Osteoblast (primary cell): ENCODE measurements at places on chromosomes 4 and X. TPM values are rescaled to one million over a fixed set of nuclear protein-coding genes. Genes with fewer than 3 reads are reported as not detected.

GRCh38 chr4:158067646-158068045 lies 105.2 kb downstream of the GASK1B start:
- DNase-seq = no peak

DNA sequence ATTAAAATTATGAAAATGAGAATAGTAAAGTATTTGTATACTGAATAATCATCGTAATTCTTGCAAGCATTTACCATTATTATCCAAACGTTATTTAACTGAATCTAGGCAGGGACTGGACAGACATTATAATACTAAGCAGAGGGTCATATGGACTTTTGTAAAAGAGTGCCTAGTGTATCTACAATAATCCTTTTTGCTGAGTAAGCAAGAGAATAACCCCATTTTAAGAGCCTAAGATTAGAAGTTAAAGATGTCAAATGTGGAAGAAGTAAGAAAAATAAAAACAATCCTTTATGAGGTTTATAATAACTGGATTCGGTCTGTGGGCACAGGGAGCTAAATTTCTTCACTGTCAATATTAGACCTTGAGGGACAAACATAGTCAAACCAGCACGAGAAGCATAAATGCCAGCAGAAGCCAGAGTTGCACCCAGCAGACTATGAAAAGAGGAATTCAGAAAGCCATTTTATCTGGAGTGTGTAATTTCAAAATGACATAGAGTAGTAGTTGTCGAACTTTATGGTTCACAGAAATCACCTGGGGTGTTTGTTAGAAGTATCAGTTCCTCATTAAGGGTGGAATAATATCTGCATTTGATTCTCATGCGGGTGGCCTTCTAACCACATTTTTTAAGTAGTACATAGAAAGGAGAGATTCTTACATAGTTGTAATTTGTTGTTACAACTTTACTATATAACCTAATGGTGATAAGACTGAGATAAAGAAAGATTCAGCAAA lies 39.7 kb upstream of the DCLK2 start:
- no peak for DNase-seq

DNA sequence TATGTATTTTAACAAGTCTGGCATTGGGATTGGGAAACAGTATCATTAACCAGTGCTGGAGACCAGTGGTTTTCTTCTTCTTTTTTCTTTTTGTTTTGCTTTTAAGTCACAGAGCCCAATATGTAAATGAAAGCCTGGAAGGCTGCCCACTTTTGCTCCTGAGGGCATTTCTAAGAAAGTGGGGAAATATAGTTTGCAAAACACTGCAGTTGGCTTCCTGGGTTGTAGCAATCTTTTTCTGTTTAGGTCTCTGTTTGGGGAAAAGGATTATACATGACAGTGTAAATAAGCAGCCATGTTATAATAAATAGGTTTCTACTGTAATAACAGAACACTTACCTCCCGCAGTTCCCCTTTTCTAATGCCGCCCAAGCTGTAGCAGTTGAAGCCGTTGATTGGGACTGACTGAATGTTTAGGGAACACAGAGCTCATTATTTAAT lies 105.5 kb downstream of the TMEM164 start:
- no peak for DNase-seq

DNA sequence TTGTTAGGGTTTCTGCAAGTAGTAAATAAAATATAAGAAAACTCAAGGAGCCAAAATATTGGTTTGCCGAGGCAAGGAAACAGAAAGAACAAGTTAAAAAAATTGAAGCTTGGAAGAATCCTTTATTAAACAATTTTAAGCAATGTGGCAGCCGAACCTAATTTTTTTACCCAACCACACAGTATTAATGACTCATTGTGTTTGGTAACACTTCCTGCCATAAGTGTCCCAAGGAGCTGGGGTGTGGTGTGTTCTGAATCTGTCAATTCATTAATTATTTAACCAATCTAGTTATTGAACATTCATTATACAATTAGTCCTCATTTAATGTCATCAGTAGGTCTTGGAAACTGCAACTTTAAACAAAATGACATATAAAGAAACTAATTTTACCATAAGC lies 19.3 kb upstream of the CPE start:
- DNase-seq = peak; percentile 9

Gene PDGFRA
- 316 and 373 TPM in 2 replicates for total RNA-seq

GRCh38 chrX:19931146-19931545 lies 43.7 kb upstream of the SH3KBP1 start:
- no peak for DNase-seq

DNA sequence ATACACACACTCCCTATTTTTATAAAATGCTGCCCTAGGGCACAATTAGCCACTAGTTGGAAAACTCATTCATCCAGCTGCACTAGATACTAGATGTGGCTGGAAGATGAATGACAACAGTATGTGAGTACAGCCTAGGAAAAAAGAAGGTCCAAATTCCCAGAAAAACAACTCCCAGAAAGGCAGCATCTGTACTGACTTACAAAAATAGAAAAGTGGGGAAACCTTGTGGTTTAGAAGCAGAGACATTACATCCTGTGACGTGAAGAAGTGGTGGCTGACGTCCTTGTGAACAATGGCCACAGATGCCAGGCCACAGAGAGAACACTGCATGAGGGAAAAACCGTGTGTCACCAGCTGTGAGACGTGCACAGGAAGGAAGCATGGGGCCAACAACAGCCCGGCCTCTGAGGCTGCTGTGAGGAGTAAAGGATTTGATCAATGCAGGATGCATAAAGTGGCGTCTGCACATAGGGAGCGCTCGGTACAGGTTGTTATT lies 81.2 kb downstream of the SPRY1 start:
- no peak for DNase-seq

DNA sequence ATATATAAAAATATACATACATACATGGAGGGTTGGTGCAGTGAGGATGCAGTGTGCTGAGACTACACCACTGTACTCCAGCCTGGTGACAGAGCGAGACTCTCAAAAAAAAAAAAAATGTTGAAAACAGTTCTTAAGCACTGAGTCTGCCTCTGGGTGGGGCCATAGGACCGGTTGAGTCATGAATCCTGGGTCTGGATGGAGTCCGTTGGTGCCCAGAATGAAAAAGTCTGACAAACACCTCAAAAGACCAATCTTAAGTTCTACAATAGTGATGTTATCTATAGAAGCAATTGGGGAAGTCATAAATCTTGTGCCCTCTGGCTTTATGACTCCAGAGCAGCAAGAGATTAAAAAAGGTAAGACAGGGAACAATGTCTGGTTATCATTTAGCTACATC lies 70.4 kb downstream of the FGFBP1 start:
- DNase-seq = no peak

DNA sequence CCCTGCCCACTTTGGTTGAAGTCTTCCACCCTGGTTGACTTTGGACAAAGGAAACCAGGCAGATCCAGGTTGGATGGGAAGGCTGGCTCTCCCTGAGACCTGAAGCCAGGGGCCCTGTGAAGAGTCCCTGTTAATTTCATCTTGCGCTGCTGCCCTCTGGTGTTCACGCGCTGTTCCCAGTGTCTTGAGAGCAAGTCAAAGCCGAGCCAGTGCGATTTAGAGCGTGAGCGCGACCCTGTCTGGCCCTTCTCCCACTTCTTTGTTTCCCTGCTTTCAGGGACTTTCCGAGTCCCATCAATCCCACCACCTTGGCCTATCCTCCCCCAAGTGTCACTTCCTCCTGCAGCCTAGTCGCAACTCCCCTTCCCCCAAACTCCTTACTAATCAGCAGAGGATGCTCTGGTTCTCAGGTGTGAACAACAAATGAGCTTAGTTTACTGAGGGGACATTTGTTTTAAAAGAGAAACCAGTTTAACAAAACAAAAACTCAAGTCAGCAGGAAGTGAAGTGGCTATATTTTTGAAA lies 25.8 kb upstream of the CHRNA9 start:
- peak; percentile 71 for DNase-seq

GRCh38 chrX:138886769-138887168 lies 175.3 kb upstream of the FGF13 start:
- DNase-seq = no peak

Gene BMX
- total RNA-seq = not detected in 2 replicates

Gene RAB9A
- 58.9 and 63.0 TPM in 2 replicates for total RNA-seq

DNA sequence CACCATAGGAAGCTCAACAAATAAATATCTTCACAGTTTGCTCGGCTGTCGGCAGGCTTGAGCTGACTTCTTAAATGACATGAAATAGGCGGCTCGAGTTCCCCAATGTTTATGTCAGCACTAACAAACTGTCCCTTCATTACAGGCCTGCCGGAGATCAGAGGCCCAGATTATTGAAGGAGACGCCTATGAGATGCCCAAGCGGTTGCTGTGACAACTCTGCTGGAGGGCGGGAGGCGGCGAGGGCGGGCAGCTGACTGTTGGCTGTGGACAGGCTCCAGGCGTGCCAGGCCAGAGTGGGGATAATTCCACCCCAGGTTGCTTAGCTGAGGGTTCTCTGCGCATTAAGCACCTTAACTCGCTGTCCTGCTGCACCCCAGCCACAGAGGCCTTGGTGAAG lies 39.2 kb upstream of the MSX1 start:
- no peak for DNase-seq

Gene GNL3L
- 39.5 and 39.8 TPM in 2 replicates for total RNA-seq

DNA sequence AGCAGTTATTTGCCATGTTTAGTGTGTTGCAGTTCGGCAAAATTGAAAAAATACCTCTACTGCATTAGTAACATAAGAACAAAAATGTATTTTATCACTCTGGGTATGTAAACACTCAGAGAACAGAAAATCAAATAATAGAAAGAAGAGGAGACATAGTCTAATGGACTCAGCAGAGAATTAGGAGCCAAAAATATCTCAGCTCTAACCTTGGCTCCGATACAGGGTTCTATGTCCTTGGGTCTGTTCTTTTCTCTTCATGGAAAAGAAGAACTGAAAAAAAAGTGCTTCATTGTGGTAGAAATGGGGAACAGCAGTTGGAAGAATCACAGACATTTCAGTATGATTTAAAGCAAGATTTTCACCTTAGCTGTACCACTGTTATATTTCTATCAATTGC lies 240.5 kb upstream of the CXXC4 start:
- no peak for DNase-seq

Gene KLHL34
- total RNA-seq = under 0.01 TPM in 1 of 2 replicates, not detected in the other

DNA sequence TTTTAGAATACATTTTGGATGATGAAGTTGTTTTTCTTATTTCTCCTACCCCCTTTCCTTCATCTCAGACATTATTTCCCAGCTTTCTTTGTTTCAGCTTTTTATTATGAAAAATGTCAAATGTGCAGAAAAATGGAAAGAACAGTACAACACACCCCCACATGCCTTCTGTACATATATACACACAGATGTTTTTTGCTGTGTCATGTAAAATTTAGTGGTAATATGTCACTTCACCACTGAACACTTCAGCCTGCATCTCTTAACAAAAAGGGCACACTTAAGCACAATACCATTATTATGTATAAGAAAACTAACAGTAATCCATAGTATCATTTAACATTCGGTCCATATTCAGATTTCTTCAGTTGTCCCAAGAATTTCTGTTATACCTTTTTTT lies 37.8 kb downstream of the OCRL start:
- no peak for DNase-seq

GRCh38 chr4:112061207-112061817 lies 83.9 kb upstream of the FAM241A start:
- DNase-seq = no peak

DNA sequence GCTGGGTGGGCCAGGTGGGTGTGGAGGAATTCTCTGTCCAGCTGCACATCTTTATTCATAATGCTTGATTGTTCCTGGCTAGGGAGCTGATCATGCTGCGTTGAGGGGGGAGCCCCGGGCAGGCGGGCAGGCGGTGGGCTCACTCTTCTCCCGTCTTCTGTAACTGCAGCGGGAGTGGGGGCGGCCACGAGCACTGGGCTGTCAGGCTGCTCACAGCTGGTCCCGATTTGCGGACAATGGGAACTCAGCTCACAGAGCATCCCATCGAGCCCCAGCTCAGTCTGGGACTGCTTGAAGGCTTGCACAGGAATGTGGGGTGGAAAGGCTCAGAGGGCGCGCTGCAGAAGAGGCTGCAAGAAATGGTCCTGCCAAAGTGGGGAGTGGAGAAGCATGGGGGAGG lies 63.8 kb downstream of the EFNB1 start:
- no peak for DNase-seq

GRCh38 chr4:44256414-44256813 lies 192.2 kb downstream of the KCTD8 start:
- no peak for DNase-seq

GRCh38 chr4:44237643-44238042 lies 211.0 kb downstream of the KCTD8 start:
- DNase-seq = no peak

Gene NLRP2B
- total RNA-seq = under 0.01 TPM in 1 of 2 replicates, not detected in the other

GRCh38 chrX:10750581-10750980 lies 130.2 kb upstream of the MID1 start:
- no peak for DNase-seq

GRCh38 chr4:35970366-35970960 lies 273.9 kb downstream of the ARAP2 start:
- no peak for DNase-seq

DNA sequence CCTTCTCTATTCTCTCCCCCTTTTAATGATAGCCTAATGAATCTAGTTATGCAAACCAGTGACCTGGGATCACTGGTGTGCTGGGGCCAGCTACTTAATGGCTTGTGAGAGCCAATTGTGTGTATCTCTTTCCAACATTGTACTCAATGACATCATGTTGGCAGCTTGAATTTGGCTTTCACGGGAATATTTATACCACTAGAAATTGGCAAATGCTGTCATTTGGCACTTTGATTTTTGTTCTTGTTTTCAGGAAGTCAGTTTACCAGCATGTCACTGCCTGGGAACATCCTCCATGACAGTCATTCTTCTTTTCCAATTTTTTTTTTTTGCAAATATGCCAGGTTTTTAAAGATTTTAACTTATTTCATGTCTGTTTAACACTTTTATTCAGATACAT lies 1685.3 kb downstream of the STIM2 start:
- DNase-seq = no peak

GRCh38 chr4:17058536-17058915 lies 160.1 kb upstream of the LDB2 start:
- peak; percentile 39 for DNase-seq

Gene SLC2A9
- total RNA-seq = 2.5 and 3.5 TPM in 2 replicates

Gene SPANXA2
- 0.29 TPM in 1 of 2 replicates, not detected in the other for total RNA-seq

Gene NDNF
- 9.8 and 11.5 TPM in 2 replicates for total RNA-seq

DNA sequence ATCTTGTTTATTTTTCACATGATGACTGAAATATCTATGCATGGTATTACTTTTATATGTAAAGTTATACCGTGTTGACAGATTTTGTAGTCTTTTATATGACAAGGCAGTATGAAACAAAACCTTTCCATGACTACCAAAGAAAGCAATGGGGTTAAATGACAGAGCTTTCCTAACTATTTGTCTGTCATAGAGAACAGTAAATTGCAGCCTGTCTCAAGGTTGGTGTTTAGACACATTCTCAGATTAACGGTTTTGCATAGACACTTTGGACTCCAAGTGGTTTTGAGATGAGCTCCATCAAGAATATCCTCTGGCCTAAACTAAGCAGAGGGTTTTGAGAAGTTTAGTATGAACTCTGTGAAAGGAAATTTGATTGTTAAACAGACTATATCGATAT lies 180.7 kb upstream of the TENM3 start:
- DNase-seq = no peak

DNA sequence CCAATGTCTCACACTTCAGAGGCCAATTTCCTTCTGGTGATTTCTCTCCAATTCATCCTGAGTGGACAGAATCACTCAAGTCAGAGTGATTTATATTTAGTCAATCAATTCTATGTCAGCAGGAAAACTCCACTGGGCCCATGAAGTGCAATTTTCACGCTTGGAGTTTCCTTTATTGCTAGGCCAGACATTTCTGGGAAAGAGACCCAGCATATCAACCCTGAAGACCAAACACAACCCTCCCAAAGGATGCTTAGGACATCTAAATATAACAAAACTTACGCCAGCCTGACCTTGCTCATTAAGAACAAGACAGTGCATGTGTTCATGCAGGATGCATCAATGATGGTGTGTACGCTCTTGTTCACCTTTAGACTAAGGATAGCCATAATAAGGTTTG lies 156.4 kb downstream of the RASL11B start:
- no peak for DNase-seq

Gene ADGRG2
- total RNA-seq = under 0.01 TPM in 2 replicates

- no peak for DNase-seq
Measured at GRCh38 chr4:119728692-119729593, 100.3 kb upstream of the PDE5A start.
